ENCODE measurements at places on chromosomes 7 and 10.
A peak's percentile ranks its signal among the peaks of the same experiment; 100 is the strongest.

DNA sequence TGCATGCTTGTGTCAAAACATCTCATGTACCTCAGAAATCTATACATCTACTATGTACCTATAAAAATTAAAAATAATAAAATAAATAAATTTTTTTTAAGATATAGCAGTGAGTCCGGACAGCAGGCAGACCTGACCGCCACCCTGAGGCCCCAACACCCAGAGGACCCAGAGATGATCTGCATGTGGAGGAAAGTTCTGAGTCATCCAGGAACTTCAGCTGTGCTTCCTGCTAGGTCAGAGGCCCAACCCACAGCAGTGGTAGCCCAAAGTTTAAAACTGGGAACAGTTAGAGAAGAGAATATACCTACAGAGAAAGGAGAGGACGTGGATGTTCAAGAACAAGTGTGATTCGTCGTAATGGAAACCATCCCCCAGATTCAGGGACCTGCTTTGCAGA, 683.7 kb upstream of the NRP1 start:
- no peak for DNase-seq

DNA sequence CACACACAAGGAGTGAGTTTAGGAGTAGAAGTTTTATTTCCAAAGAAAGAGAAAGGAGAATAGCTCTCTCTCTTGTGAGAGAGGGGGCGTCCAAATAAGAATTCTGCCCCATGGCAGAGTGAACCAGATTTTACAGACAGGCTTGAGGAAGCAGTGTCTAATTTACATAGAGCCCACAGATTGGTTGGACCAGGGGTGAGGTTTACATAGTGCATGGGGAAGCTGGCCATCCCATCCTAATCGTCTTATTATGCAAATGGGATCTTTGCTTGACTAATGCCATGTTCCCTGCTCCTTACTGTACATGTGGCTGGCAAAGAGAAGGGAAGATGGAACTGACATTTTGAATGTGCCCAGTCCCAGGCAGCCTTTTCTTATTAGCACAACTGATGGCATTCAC, 60.0 kb upstream of the ACSM6 start:
- DNase-seq = peak; percentile 5

DNA sequence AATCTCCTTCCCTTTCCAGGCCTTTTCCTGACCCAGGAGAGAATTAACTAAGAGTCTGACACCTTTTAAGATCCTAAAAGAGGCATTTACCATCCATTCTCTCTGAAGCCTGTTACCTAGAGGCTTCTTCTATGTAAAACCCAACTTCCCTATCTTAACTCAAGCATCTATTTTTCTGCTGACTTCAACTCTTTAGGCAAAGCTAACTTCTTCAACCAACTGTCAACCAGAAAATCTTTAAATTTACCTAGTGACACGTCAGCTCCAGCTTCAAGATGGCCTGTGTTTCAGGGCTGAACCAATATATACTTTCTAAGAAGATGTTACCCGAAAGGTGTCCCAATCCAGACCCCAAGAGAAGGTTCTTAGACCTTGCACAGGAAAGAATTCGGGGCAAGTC, 492.3 kb upstream of the AUTS2 start:
- DNase-seq = no peak

- DNase-seq = no peak
Measured at GRCh38 chr7:121049028-121049791, 60.7 kb downstream of the CPED1 start.

- DNase-seq = no peak
Measured at GRCh38 chr10:128324058-128324827, 198.0 kb upstream of the MKI67 start.

GRCh38 chr10:132884691-132885271, 57.6 kb downstream of the CFAP46 start:
- no peak for DNase-seq

DNA sequence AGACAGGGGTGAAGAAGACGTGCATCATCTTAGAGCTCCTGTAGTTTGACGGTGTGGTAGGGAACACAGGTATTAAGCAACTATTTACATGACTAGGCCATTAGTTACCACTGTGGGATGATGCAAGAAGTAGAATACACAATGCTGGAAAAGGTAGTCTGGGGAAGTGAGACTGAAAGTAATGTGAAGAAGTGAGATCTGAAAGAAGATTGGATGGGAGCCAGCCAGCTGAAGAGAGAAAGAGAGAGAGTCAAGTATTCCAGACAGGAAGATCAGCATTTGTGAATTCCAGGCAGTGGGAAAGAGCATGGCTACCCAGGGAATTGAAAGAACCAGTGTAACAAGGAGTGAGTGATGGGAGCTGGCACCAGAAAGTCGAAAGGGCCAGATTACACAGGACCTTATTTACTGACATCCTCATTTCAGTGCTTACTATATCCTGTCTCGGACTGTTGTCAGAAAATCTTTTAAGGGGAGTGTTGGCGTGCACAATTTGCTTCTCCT, 4.0 kb upstream of the CFAP58 start:
- no peak for DNase-seq

- peak; percentile 59 for DNase-seq
Measured at GRCh38 chr10:97328646-97329453, 5.7 kb downstream of the FRAT2 start.

DNA sequence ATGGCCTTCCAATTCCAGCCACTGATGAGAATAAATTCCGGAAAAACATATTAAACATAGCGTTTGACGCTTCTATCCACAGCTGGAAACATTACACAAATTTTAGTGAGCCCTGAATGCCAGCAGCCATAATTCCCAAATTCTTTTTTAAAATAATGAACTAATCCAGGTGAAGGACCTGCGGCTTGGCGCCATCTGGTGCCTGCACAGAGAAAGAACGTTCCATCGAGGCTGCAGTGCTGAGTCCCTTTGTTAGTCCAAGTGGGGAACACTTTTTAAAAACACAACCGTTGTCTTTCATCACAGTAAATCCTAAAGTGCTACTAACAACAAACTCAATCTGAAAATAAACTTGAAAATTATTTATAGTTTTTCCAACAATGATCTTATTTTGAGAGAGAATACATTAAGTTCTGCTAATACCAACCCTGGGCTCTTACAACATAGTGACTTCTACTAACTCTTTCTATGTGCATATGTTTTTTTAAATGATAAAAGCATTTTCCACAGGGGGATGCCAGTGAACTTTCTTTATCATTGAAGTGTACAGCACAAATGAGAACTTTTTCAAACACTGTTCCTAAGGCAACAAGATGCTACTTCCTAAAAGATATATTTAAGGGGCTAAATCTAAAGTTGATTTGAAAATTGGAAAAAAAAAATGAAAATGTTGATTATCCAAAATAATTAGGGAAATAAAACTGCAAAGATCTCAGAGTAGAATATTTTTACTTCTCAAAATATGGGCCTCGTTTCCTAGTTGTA, 166.9 kb upstream of the RNF32 start:
- DNase-seq = peak; percentile 25

- DNase-seq = no peak
Measured at GRCh38 chr7:55962014-55962413, 2.4 kb upstream of the NIPSNAP2 start.

- no peak for DNase-seq
Measured at GRCh38 chr7:154776350-154776749, 226.6 kb downstream of the PAXIP1 start.

- peak; percentile 6 for DNase-seq
Measured at GRCh38 chr10:103111031-103111917, 81.8 kb downstream of the NT5C2 start.

- DNase-seq = no peak
Measured at GRCh38 chr7:46932306-46932675, 649.6 kb downstream of the TNS3 start.

DNA sequence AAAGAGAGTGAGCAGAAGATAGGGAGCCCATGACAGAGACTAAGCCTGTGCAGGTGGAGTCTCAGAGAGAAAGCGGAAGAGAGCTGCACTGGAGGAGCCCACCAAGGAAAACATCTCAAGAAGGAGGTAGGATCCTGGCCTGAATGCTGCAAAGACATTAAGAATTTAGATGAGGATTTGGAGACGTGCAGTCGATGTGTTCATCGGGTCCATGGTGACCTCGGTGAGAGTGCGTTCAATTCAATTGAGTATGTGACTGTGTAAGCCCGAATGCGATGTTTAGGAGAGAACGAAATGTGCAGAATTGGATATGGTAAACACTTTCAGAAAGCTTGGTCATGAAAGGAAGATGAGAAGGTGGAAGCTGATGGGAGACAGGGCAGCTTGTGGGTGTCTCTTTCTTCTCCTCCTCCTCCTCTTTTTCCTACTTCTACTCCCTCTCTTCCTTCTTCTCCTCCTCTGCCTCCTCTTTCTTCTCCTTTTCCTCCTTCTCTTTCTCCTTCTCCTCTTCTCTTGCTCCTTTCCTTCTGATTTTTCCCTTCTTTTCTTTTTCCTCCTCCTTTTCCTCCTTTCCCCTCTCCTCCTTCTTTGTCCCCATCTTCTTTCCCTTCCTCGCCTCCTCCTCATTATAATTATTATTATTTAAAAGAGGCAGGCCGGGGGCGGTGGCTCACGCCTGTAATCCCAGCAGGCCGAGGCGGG, 276.0 kb downstream of the RPS24 start:
- DNase-seq = no peak

DNA sequence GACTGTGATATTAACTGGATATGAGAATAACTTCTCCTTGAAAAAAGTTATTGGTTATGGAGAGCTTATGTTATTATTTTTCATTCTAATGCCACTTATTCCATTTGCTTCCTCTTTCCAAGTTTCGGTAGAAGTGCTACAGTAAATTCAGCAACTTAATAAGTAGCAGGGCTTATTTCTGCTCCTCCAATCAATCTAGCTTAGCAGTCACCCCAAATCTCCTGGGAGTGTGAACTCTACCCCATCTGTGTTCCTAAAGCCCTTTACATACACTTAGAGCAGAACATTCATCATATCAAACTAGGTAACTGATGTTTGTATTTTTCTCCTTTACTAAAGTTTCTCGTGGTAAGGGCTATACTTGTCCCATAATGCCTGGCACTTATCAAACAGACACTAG, 8.7 kb downstream of the ARL3 start:
- DNase-seq = no peak

- DNase-seq = no peak
Measured at GRCh38 chr10:74748468-74749031, 77.8 kb upstream of the KAT6B start.

DNA sequence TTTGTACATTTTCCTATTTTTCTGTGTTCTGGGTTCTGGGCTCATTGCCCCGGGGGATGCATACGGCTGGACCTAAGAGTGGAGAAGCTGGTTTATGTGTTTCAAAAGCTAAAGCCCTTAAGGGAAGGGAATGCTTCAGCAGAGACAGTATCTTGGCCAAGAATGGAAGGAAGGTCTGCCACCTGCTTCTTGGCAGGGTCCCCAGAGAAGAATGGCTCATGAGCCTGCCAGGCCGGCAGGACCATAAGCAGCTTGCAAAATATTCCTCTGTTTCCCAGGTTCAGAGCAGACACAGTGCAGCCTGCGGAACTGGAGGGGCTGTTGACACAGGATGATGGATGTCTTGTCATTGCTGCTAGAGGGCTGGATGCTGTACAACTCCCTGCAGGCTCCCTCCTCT, 7.8 kb upstream of the ABHD11 start:
- DNase-seq = no peak

DNA sequence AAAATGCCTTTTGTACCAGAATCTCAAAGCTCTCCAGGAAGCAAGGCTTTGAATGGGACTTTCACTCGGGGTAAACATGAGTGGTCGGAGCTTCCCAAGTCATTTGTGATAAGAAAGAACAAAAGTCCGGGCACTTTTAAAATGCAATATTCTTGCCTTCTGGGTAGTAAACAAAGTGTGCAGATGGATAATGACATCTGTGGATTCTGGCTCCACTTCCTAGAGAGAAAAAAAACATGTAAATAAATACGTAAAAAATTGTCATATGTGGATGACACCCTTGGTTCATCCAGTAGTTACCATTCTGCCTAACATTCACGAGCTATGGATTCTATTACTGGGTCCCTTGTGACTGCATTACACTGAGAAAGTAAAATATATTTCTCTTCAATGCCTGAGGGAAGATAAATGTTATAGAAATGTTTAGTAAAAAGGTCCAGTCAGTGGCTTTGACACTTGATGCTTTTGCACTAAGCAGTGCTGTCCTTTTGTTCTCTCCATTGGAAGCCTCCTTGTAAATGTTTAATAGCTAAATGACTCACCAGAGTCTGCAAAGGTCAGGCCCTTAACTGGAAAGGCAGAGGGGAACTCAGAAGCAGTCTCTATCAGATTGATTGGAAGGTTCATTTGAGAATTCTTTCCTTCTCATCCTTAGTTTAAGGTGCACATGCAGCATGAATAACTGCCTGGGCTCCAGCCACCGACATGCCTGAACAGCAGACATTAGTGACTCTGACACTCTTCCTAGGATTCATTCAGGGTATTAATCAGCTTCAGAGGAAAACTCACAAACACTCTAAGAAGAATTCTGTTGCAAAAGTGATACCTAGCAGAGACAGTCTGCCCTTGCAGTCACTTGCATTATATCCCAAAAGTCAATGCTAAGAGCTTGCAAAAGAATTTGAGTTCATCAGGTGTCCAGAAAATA, 11.7 kb upstream of the EDRF1 start:
- peak; percentile 9 for DNase-seq

- peak; percentile 31 for DNase-seq
Measured at GRCh38 chr10:103451091-103451813, 918 bp downstream of the CALHM2 start.

GRCh38 chr10:486666-487322, 202.7 kb downstream of the DIP2C start:
- peak; percentile 23 for DNase-seq

- no peak for DNase-seq
Measured at GRCh38 chr7:14233076-14233867, 243.8 kb upstream of the ETV1 start.

DNA sequence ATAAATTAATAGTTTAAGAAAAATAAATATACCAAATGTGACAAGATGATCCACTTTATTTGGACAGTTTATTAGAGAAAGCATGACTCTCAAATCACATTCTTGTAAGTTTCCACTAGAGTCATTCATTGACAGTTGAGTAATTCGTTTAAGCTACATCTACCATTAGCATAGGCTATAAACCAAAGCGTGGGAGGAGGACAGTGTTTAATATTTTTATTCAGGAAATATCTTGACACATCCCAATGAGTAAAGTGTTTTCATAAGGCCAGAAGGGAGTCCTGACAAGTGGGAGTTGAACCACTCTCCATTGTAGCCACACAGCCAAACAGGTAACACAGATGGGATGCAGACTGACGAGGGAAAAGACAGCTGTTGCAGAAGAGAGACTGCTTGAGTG, 386.5 kb upstream of the SEMA3D start:
- no peak for DNase-seq

- no peak for DNase-seq
Measured at GRCh38 chr7:12879139-12879538, 191.7 kb downstream of the ARL4A start.

- DNase-seq = no peak
Measured at GRCh38 chr10:118873738-118874105, 119.0 kb upstream of the CACUL1 start.

- no peak for DNase-seq
Measured at GRCh38 chr7:34222722-34223121, 317.4 kb downstream of the BMPER start.

DNA sequence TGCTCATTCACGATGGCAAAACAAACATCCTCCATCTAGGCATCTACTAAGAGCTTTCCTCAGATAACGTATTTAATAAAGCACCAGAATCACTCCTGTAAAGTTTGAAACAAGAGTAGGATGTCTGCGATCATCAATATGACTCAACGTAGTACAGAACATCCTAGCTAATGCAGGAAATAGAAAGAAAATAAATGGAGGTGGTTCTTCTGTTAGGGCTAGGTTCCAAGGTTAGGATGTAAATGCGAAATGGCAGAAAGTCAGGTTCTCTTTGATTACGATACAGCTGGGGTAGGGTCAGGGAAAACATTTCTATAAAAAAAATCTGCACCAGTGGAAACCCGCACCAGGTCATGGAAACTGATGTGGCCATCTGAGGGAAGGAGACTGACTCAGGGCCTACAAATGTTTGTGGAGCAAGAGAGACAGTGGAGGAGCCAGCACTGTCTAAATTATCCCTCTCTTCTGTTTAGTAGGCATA, 29.1 kb downstream of the CCDC6 start:
- no peak for DNase-seq

Data from NCI-H146 (cell line).